Stimulated activated naive CD8-positive, alpha-beta T cell treated with anti-CD3 and anti-CD28 coated beads, Interleukin-15, amount 100 ng/mL, for 72 hours (primary cell): ENCODE measurements at places on chromosomes 16 and 17.
A peak's percentile ranks its signal among the peaks of the same experiment; 100 is the strongest.

GRCh38 chr17:49845321-49845720 lies 2.5 kb downstream of the TAC4 start:
- DNase-seq, result no peak

DNA sequence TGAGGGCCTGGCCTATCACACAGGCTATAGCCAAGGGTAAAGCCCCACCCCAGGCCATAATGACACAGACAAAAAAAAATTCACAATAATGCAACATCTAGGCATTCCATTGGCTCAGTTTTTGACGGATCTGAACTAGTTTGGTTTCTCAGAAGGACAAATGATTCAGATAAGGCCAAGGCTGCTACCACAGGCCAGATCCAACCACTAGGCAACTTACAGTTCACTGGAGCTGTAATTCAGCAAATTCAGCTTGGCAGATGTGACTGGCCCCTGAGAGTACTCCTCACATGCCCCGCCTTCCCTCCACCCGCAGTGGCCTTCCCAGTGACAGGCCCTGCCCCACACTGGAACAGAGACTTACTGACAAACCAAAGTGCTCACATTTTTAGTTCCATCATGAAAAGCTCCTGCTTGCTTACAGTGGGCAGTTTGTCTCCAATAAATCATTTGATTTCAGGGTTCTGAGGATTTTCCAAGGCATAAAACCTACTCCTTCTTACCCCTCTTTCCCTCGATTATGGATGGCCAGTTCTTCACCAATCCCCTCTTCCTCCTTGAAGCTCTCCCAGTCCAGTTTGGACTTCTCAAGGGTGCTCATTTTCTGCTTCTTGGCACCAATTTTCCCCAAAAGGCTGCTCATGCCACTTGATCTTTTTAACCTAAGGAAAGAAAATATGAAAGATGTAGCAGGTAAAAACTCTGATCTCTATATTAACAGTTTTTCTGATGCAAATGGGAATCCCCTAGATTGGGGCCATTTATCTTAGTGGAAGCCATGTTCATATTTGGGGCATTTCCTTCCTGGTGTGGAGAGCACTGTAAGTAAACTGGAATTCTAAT lies 53.3 kb upstream of the BCAR1 start:
- DNase-seq, result no peak

DNA sequence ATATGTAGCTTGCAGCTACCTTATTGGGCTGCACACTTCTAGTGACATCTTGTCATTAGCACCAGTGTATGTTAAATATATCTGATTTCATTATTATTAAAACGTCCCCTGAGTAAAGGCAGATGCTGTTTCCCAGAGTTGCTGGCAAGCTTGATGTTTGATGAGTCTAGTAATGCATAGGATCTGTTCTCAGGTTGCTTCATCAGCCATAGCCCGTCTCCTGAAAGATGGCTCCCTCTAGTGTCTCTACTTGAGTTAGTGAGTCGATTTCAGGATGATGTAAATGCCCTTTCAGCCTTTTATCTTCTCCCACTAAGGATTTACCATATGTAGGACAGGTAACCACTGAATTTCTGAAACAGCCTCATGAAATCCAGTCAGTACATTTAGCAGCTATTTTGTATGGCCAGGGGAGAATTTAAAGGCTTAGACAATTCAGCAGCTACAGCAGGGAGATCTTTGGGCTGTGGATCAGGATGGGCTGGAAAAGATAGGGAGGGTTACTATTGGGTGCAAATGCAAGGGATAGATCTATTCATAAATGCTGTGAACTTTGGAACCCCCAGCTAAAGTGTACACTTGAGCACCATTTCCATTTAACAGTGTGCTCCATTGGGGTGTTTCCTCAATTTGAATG lies 376.3 kb downstream of the CNTNAP4 start:
- DNase-seq, result no peak

DNA sequence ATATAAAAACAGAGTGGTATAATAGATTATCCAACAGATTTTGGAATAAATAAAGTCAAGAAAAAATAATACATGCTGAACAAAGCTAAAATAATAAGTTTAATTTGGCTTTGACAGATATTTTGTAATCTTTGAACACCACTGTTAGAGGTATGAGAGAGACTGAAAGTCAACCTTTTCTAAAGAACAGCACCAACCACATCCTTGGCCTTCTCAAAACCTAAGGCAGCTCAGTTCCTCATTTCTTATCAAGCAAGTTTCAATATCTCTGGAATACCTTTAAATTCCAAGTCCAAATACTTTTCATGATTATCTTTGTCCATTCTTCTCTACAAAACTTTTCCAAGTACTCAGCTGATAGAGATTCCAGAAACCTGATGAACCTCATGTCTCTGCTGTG lies 1603.8 kb downstream of the CDH8 start:
- no peak for DNase-seq

- no peak for DNase-seq
Measured at GRCh38 chr16:21650521-21650920, 1.9 kb downstream of the IGSF6 start.

GRCh38 chr17:45976755-45977505 lies 22.1 kb upstream of the STH start:
- DNase-seq, result no peak

GRCh38 chr16:66290431-66290830 lies 76.1 kb upstream of the CDH5 start:
- DNase-seq, result no peak

DNA sequence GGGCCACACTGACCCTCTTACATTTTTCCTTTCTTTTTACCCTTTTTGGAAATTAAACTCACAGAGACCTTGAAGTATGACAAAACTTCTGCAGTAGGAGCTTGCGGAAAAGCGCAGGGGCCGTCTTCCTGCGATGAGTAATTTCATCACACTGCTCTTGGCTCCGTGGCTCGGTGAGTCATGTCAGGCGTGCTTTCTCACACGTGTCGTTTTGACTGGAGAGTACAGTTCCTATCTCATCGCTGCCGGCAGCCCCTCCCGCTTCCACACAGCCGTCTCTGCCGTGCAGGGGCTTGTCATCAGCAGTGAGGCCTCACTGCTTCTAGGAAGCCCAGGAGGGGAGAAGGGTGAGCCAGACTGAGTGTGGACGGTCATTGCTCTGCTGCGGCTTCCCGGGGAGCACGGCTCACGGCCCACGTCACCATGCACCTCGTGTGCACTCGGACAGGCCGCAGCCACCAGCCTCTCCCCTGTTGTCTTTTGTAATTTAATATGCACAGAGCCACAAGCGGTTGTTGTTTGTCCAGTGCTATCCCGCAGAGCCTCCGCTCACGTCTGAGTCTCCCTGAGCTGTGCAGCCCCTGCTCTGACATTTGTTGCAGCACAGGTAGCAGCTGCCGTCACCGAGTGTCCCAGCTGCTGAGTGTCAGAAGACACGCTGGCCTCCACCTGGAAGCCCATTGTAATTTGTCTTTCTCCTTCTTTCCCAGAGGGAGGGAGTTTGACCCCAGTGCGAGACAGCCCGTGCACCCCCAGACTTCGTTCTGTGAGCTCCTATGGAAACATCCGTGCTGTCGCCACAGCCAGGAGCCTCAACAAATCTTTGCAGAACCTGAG lies 99.4 kb upstream of the CHMP6 start:
- DNase-seq, result peak; percentile 94
